ENCODE measurements at places on chromosomes 13 and 19.

- H3K36me3 ChIP-seq = no peaks in the 10 kb centered on the region
- no peaks in the 10 kb centered on the region for H3K27me3 ChIP-seq
- peaks cover 6% of the 10 kb centered on the region for H3K4me1 ChIP-seq
- no peak overlapping the region for H3K4me3 ChIP-seq
- H3K27ac ChIP-seq = no peak overlapping the region
- DNase-seq = no peak
Measured at GRCh38 chr13:40980461-40980860, 38.7 kb downstream of the ELF1 start.

DNA sequence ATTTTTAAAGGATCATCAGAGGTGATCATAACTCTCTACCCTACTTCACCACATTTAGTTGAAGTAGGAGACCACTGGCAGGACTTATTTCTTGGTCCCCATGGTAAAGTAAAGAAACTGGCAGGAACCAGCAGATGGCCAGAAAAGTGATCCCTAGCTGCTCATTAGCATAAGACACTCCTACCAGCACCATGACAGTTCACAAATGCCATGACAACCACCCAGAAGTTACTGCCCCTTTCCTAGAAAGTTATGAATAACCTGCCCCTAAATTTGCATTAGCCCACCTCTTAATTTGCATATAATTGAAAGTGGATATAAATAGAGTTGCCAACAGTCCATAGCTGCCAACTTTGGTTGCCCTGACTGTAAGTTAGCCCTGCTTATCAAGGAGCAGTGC, 18.4 kb upstream of the RUBCNL start:
- no peak overlapping the region for H3K27ac ChIP-seq
- DNase-seq = no peak
- no peaks in the 10 kb centered on the region for H3K4me1 ChIP-seq
- no peak overlapping the region for H3K4me3 ChIP-seq
- no peaks in the 10 kb centered on the region for H3K36me3 ChIP-seq

DNA sequence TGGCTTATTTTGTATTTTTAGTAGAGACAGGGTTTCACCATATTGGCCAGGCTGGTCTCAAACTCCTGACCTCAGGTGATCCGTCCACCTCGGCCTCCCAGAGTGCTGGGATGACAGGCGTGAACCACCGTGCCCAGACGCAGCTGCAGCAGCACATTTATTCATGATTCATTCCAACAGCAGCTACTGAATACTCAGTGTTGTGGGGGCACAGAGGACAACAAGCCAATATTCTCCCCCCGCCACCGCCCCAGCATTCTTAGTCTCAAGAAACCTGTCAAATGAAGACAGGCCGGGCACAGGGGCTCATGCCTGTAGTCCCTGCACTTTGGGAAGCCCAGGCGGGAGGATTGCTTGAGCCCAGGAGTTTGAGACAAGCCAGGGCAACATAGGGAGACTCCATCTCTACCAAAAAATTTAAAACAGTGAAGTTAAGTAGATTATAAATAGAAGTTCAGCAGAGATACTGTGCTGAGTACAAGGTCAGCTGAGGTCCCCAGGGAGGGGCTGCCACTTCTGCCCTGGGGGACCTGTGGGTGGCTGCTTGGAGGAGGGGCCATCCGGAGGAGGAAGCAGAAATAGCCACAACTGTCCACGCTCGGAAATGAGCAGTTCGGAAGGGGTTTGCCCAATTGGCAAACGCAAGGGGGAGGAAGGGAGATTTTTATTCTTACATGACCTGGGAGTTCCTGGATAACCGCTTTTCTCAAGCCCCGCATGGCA, 4.3 kb downstream of the DOT1L start:
- H3K36me3 ChIP-seq = no peaks in the 10 kb centered on the region
- no peaks in the 10 kb centered on the region for H3K27me3 ChIP-seq
- peak overlapping the region; percentile 54 for H3K27ac ChIP-seq
- no peak for DNase-seq
- peaks cover 24% of the 10 kb centered on the region for H3K4me1 ChIP-seq
- no peak overlapping the region for H3K4me3 ChIP-seq

DNA sequence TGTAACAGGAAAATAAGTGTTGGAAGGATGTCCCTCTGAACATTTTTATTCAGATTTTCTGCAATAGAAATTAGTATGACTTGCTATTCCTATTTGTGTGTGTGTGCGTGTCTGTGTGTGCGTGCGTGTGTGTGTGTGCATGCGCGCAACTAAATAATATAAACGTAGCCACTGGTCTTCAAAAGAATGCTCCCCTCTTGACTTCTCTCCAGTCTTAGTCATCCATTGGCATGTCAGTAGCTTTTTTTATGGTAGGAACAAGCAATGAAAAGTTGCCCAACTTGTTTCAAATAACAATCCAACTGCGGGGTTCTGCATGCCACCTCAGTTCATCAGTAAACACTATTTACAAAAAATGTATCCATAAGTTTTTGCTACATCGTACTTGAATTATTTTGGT, 249.6 kb downstream of the GPC6 start:
- peaks cover 4% of the 10 kb centered on the region for H3K4me1 ChIP-seq
- H3K27ac ChIP-seq = no peak overlapping the region
- H3K27me3 ChIP-seq = no peaks in the 10 kb centered on the region

GRCh38 chr13:54989418-54989817, 1960.8 kb downstream of the OLFM4 start:
- H3K36me3 ChIP-seq = no peaks in the 10 kb centered on the region
- H3K4me1 ChIP-seq = no peaks in the 10 kb centered on the region
- DNase-seq = no peak
- no peak overlapping the region for H3K4me3 ChIP-seq
- no peaks in the 10 kb centered on the region for H3K27me3 ChIP-seq
